ENCODE measurements at places on chromosomes 4 and X.

GRCh38 chr4:20954541-20954940 is 254.3 kb downstream of the PACRGL start:
- no peak for DNase-seq

DNA sequence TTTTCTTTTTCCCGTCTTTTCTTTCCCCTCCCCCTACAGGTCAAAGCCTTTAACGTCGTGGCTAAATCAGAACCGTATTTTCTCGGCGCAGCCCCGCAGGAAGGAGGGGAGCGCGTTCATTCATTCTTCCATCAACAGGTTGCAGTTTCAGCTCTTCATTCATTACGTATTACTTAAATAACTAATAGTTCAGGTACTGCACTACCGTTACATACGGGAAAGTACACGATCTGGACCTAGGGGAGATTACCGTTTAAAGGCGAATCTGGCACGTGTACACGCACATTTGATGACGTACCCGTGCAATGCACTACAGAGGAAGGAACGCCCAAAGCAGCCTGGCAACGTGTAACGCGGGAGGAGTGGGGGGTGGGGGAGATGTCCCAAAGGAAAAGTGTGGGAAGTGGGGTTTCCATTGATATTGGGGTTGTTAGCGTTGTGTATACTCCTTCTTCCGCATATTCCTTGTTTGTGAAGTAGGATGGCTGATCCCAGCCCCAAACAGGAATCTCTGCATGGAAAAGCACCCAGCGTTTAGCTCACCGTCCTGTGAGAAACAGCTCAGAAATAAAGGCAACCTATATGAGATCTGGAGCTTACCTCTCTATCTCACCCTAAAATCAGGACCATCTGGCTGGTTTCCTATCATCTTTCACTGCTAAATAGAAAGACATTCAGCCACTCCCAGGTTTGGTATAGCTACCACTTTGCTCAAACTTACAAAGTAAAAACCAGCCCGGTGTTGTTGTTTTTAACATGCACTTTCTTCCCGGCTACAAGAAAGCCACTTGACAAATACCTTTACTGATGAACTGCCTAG is 585 bp upstream of the SEC24D start:
- DNase-seq = no peak

DNA sequence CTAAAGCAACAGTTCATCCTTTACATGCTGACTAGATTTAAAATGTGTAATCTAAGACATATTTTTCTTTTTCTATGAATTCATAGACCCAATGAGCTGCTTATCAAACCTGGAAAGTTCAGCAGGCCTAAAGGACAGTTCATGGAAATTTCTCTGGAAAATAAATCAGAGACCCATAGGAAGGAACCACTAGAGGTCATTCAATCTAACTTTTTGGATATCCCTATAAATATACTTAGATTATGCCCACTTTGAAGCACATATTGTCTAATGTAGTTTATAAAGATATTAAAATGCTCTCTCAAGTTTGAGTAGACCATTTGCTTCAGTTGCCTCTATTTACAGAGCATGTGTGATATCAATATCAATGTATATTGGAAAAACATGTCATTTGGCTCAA is 473.0 kb downstream of the FAT4 start:
- no peak for DNase-seq

- DNase-seq = no peak
Measured at GRCh38 chr4:133668061-133668851, 519.2 kb downstream of the PCDH10 start.

DNA sequence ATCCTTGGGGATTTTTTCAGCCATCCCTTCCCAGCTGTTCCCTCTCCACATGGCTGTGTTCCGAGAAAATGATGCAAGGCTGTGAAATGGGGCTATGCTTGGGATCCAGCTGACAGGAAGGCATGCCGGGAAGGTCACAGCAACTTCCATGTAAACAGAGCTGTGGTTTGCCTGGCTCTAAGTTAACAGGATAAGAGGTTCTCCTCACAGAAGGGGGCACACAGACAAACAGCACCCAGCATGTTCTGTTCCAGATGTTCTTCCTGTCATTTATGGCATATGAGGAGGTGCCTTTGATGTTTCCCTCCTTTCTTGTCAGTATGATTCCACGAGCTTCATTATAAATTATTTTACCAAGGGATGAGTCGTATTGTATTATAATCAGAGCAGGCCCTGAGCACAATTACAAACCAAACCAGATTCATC is 220.7 kb downstream of the ANTXR2 start:
- no peak for DNase-seq

DNA sequence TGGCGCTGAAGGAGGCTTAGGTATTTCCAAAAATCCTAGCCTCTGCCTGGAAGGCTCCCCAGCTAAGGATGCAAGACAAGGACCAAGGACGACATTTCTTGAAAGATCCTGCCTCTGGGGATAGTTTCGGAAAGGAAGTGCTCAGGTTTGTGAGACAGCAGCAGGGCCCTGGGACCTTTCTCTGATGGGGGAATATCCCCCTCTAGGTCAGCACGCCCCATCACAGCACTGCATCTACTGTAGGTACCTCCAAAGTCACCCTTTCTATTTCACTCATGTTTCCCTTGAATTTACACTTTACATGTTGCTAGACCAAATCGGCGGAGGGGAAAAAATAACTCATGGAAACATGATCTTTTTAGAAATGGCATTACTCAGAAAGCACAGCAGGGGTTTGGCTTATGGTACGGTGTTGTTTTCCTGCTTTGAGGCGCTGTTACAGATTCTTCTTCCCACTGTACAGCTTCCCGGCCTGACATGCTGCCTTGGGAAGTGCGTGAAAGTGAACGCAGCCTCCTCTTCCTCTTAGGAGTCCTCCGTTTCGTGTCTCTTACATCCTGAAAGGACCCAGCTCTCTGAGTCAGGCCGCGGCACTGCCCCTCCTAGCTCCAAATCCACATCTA is 77.2 kb upstream of the DHRSX start:
- no peak for DNase-seq

DNA sequence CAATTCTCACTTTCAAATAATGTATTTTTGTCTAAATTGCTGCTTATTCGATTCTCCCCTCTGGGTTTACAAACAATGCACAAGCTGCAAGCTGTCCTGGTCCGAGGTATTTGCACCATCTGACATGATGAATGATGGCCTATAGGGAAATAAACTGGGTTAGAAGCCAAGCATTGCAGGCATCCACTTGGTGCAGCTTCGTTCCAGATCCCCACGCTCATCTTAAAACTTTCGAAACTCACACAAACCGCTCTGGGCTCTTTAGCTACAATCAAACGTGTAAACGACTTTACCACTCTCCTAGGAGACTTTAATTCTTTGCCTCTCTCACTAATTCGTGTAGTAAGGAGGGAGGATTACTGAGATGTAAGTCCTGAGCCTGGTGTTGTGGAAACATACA is 19.0 kb downstream of the PHKA2 start:
- no peak for DNase-seq

DNA sequence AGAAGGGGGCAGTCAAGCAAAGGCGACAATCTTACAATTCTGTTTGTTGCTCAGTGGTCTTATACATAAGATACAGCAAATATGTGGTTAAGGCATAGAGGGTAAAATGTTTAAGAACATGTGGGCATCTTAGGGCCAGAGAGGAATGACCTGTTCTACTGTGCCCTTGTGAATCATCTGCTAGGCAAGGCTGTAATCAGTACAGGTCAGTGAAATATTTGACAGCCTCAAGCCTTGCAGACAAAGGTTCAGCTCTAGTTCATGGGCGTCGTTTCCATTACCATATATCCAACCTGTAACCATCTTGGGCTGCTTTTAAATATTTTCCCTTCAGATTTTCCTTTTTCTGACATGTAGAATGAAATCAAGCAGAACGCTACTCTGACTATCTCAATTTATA is 37.3 kb downstream of the AGA start:
- no peak for DNase-seq

DNA sequence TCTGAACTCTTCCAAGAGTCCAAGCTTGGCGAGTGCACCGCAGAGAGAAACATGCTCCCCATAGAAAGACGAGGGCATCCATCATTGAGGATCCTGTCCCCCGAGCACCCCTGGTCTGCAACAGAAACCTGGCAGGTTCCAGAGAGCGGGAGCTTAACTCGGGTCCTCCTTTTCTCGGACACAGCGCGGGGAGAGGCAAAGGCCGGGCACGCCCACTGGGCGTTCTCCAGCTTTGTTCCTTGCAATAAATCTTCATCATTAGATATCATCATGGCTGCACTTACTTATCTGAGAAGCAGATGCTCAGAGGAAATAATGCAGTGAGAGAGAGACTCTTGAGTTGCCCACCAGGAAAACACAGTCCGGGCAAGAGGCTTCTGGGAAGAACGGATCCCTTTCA is 90.1 kb upstream of the PSAPL1 start:
- no peak for DNase-seq

DNA sequence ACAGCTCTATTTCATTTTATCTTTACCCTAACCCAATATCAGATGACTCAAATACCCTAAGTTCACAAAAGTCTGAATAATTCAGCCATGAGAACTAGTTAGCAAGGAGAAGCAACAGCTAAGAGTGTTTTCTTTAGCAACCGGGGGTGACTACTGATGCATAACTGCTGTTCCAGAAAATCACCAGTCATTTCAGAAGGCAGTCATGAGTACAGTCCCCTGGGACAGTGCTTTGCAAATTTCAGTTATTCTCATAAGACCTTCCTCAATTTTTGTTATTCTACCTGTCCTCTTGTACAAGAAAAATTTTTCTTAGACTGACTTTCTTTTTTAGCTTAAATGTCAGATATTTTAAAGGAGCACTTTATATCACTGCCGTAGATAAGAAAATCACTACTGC is 16.4 kb downstream of the BANK1 start:
- no peak for DNase-seq

DNA sequence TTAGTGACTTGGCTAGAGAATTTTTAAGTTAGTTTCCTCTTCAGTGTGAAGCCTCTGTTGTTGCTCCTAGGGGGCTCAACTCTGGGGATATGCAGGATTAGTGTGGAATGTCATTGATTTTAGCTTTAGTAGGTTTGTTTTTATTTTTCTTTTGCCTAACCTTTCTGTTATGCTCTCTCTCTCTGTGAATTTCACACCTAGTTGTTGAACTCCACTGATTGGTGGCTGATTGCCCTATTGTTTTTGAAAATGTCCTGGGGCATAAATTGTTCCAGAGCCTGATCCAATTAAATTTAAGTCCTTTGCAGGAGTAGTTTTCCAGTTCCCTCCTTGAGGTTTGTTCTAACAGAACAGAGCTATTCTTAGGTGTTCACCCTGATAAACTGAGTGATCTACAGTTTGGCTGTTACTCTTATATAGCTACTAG is 393.3 kb upstream of the CTSO start:
- no peak for DNase-seq

DNA sequence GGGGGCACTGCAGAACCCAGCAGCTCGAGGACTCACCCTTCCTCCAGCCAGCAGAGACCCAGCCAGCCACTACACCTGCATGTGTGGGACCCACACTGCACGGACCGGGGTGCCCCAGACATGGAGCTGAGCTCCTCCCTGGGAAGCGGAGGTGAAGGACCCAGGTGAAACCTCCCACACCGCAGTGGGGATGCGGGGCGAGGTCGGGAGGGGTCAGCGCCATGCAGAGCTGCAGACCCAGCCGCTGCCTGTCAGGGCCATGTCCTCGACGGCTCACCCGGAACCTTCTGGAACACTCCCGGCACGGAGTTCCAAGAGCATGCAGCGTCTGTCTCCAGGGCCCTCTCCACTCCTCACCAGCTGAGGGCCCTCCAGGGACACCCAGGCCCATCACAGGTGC is 42.6 kb downstream of the GAK start:
- no peak for DNase-seq

- DNase-seq = no peak
Measured at GRCh38 chr4:150012851-150013360, 65.3 kb upstream of the DCLK2 start.

DNA sequence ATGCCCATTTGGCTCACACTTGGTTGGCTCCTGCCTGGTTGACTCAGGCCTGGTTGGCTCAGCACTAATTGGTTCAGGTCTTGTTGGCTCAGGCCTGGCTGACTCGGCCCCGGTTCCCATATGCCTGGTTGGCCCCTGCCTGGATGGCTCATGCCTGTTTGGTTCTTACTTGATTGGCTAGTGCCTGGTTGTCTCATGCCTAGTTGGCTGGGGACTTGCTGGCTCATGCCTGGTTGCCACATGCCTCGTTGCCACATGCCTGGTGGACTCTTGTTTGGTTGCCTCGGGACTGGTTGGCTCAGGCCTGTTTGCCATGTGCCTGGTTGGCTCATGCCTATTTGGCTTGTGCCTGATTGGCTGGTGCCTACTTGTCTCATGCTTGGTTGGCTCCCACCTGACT is 103.7 kb downstream of the APOOL start:
- no peak for DNase-seq

- no peak for DNase-seq
Measured at GRCh38 chr4:74152836-74153235, 5.1 kb upstream of the MTHFD2L start.

GRCh38 chrX:137930533-137930932 is 364.6 kb downstream of the ZIC3 start:
- DNase-seq = no peak

- no peak for DNase-seq
Measured at GRCh38 chr4:183202523-183202922, 103.5 kb downstream of the WWC2 start.

DNA sequence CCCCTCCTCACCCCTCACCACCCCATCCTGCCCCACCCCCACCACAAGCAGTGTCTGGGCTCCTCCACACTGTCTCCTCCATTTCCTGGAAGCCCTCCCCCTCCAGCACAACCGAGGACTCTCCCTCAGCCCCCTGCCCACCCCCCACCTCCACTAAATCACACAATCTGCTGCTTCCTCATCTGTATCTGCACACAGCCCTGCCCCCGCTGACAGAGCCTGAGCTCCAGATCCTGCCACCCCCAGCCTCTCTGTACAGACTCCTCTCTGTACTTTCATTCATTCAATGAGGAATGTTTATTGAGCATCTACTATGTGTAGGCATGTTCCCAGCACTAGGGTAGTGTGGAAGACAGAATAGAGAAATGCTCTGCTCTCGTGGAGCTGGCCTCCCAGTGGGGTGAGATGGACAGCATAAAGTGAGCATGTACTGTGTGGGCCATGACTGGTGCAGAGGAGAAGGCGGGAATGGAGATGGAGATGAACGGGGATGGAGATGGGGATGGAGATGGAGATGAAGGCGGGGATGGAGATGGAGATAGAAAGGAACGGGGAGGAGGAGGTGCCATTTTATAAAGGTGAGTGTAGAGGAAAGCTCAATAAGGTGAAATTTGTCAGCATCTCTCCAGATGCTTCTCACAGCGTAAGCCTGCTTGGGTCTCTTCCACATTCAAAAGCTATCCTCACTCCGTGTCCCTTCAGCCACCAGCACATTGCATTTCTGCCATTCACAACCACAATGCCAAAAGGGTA is 2.5 kb upstream of the PPP2R2C start:
- no peak for DNase-seq

DNA sequence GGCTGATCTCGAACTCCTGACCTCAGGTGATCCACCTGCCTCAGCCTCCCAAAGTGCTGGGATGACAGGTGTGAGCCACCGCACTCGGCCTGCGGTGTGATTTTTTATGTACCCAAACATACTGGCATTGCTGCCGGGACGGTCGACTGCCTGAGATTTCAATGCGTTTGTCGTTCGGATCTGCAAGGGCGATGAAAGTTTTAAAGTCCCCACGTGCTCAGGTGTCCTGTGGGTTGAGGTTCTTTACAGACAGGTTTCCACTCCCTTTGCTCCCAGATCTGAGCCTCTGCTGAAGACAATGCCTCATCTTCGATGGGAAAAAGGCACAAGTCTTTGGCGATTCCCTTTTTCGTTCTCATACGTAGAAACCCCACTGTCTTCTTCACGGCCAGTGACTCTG is 78.1 kb upstream of the SHOX start:
- no peak for DNase-seq
